ENCODE measurements at places on chromosomes 6 and 20.

GRCh38 chr6:139515511-139515910 is 141.1 kb upstream of the CITED2 start:
- DNase-seq: no peak

GRCh38 chr20:32522526-32522775 is 62.7 kb downstream of the NOL4L start:
- DNase-seq: no peak

GRCh38 chr20:13141546-13141945 is 79.5 kb upstream of the ISM1 start:
- no peak for DNase-seq

- DNase-seq: no peak
Measured at GRCh38 chr6:165229216-165229615, 80.2 kb downstream of the C6orf118 start.

GRCh38 chr6:85676086-85676729 is 33.5 kb upstream of the SYNCRIP start:
- DNase-seq: no peak

DNA sequence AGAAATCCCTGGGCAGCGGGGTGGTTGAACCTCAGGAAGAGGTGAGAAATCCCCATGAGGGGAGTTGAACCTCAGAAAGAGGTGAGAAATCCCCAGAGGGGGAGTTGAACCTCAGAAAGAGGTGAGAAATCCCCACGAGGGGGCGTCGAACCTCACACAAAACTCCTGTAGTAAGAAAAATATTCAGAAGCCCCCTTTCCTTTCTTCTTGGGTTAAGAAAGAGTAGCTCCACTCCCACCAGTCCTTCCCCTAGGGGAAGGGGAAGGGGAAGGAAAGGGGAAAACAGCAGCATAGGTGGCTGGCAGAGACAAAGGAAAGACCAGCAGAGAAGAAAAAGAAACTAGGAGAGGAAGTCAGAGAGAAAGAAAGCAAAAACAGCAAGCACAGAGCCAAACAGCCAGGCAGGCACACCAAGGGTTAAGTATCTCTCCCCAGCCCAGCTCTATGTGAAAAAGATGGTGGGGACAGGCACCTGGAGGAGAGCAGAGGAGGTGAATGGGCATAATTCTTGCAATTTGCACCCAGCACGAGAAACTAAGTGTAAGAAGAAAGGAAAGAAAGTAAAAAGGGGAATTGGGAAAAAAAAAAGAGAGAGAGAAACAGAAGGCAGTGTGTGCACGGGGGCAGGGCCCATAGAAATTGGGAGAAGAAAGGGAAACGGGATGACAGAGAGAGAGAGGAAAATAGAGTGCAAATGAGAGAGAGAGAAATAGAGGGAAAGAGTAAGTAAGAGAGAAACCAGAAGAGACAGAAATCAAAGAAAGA is 88.2 kb downstream of the PLG start:
- no peak for DNase-seq

DNA sequence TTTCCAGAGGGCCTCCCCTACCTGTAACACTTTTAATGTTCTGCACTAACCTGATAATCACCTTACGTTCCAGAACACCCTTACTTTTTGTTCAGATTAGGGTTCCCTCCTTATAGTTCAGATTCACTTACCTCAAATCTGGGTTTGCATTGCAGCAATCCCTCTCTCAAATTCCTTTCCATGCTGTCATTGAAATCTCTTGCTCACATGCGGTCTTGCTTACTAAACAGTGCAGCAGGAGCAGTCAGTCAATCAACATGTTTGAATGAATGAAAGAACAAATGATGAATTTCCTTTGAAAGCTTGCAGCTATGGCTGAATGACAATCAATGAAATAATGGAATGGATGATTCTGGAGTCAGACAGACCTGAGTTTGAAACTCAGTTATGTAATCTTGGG is 200.1 kb downstream of the HIVEP2 start:
- DNase-seq: no peak

GRCh38 chr20:62211216-62211615 is 8.9 kb downstream of the HRH3 start:
- DNase-seq: no peak

- no peak for DNase-seq
Measured at GRCh38 chr6:24974182-24975171, 38.7 kb upstream of the RIPOR2 start.

- no peak for DNase-seq
Measured at GRCh38 chr6:31556307-31556706, 8.9 kb downstream of the NFKBIL1 start.

GRCh38 chr6:41278699-41279405 is 7.6 kb downstream of the TREM1 start:
- DNase-seq: peak; percentile 63

DNA sequence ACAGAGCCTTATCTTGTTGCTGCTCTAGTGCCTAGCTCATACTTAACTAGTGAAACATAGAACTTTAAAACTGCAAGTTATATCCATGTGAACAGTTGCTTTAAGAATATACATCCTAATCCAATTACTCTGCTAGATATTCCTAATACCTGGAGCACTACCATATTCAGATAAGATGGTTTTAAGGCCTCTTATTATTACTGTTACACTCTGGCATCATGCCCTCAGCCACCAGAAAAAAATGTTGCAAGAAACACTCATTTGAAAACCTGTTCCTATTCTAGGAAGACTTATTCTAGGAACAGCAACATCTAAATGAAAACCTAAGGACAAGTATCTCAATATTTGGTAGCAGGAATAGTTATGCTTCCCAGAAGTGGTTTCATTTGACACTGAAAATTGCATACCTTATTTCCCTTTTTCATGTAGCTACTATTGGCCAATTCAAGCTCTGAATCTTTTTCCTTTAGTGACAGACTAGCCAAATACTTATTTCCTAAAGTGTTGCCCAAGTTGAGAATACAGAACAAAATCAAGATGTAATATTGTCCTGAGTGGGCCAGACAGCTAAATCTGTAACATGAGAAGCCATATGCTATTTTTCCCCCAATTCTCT is 4.8 kb upstream of the MTFR2 start:
- DNase-seq: no peak

DNA sequence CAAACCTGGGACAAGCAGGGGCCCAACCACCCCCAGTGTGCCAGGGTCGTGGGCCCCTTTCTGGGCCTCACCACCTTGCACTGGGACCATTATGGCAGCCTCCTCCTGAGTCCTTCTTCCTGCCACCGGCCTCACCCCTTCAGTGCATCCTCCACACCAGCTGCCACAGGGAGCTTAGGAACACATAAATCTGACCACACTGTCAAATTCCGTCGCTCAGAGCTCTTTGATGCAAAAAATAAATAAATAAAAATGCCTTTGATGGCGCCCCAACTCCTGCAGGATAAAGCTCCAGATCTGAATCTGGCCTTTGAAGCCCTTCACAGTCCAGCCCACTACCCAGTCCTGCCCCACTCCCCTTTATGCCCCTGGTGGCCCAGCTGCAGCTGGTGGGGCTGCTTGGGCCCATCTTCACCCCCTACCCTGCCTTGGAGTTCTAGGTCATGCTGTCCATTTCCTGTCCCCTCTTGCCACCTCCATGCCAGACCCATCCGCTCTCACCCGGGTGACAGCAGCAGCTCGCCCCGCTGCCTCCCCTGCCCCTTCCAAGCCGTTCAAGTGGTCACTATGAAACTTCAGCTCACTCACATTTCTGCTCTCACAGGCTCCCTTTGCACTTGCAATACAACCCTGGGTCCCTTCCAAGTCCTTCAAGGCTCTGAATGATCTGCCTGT is 16.0 kb downstream of the MYH7B start:
- no peak for DNase-seq

DNA sequence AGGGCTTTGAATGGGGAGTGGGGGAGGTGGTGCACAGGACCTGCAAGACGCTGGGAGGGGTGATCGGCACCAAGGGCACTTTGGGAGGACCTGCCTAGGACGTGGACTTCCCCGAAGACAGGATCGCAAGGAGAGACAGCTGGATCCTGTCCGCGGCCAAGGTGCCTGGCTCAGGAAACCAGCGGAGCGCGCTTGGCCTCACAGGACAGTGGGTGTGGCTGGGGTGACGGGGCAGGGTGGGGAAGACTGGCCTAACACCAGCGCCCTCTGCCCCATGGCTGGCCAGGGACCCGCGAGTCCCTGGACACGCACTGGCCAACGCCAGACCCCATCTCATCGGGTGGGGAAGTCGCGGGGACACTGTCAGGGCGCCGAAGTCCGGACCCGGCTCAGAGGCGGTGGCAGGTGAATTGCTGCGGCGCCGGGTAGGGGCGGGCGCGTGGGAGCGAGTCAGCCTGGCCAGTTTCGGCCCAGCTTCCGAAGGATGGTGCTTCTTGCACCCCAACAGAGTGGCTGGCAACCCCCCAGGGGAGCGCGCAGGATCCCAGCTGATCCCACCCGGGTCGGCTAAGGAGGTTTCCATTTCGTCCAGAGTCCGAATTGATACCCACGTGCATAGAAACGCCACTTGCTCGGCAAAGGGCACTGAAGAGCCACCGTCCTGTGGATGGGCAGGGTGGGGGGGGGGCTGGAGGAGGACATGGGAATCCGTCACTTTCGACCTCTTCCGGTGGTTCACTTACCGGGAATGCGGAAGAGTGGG is 785 bp upstream of the THBD start:
- no peak for DNase-seq

DNA sequence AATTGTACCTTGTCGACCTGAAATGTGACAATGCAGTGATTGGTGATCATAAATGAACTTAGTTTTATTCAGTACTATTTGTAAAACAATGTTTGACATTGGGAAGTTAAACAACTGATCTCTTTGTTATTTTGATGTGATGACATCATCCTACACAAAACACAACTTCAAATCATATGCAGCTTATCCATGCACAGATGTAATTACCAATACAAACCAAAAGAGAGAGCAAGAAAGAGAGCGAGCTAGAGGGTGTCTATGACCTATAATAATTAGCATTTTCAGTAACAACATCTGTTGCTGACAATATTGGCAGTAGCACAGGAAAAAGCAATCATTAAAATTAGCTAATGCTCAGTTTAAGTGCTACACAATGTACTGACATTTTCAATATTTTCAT is 320.9 kb downstream of the UTRN start:
- DNase-seq: no peak

- no peak for DNase-seq
Measured at GRCh38 chr20:19784511-19785172, 26.6 kb downstream of the RIN2 start.
